ENCODE measurements at places on chromosomes 5 and 9.
A peak's percentile ranks its signal among the peaks of the same experiment; 100 is the strongest.

GRCh38 chr5:891837-892393 lies 686 bp downstream of the BRD9 start:
- DNase-seq: no peak

DNA sequence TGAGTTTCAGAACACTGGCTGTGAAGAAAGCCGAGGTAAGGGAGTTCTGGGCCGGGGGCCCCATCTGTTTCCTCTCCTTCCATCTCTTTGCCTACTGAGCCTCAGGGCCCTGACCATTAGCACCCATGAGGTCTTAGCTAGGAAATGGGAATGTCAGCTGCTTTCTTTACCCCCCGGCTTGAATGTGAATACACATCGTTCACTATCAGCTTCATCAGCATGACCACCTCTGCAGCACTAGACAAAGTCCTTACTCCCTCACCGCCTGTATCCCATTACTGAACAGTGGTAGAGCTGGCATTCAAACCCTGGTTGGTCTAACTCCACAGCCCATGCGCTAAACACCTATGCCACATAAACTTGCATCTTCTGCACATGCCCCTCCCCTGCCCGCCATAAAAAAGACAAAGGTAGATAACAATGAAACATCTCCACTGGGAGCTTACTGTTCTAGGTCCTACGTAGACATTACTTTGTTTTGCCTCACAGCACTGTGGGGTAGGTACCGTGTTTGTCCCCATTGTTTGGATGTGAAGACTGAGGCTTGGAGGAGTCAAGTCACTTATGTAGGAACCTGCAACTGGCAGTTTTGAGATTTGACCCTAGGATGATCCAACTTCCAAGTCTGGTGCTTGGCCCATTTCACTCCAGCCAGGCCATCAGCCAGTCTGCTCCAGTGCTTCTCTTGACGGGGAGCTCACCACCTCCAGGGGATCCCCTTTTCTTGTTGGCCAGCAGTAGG lies 93.3 kb downstream of the AMBP start:
- no peak for DNase-seq

- peak; percentile 16 for DNase-seq
Measured at GRCh38 chr5:154444556-154445421, 1.0 kb upstream of the SAP30L start.

DNA sequence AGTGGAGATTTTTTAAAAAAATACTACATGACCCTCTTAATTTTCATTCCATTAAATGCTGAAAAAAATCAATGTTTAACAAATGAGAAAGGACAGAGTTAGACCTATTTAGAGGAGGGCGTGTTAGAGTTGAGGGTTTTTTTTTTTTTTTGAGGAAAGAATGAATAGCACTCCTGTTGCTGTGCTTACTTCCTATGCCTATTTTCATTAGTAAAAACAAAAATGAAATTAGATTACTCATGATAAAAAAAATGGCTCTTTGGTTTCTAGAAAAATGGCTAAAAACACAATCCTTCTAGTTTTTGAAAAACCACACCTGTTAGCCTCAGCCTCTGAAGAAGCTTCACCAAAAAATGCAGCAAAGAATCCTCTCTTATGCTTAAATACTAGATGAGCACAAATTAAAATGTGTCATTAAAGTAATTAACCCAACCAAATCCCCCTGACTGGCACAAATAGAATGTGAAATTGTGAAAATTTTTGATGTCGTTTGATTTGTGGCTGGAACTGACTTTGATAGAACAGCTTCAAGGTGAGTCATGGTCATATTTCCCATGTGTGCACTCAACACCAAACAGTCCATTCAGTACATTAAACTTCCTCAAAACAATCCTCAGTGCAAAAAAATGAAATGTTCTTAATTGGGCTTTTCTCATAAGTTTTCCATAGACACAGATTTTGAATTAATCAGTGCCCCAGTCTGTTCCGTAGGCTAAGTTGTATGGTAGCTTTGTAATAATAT lies 98.0 kb downstream of the MACIR start:
- DNase-seq: no peak

- DNase-seq: no peak
Measured at GRCh38 chr5:15943487-15943886, 236.1 kb downstream of the MARCHF11 start.

- DNase-seq: peak; percentile 15
Measured at GRCh38 chr9:99103901-99104458, 933 bp upstream of the TGFBR1 start.

GRCh38 chr5:123124859-123125595 lies 36.0 kb downstream of the PRDM6 start:
- no peak for DNase-seq

GRCh38 chr5:73751254-73751914 lies 125.4 kb downstream of the ARHGEF28 start:
- DNase-seq: no peak

DNA sequence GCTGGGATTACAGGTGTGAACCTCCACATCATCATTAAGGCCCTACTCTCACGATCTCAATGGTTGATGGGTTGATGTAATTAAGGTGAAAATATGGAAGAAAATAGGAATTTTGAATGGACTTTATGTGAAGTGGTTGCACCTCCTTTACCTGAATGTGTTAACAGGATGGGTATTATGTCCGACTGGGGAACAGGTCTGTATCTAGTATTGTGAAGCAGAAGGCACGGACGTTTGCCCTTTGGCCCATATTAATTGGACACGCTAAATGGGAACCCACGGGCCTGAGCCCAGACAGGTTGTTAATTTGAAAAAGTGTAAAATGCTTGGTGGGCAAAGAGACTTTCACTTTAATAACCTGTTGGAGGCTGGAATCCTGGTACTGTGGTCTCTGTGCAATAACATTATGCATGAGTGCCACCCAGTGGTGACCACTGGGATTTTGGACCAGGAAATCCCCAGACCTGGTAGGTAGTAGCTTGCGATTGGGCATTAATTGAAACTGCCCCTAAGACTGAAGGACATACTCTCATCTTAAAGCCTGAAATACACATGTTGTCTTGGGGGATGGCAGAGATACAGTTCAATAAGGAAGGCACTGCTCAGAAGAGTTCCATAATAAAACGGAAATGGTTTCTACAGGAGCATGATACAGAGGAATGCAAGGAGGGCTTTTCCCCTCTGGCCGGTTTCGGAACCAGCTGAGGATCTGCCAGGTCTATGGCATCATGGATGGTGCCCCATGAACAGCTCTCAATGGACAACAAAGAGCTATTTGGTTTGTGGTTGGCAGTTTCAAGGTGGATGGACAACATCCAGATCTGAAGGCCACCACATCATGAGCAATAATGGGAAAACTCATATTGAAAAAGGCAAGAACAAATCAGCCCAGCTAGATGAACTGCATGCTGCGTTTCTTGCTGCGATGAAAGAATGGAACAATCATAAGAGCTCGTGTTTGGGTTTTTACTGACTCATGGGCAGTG lies 26.2 kb upstream of the BICD2 start:
- DNase-seq: peak; percentile 75

DNA sequence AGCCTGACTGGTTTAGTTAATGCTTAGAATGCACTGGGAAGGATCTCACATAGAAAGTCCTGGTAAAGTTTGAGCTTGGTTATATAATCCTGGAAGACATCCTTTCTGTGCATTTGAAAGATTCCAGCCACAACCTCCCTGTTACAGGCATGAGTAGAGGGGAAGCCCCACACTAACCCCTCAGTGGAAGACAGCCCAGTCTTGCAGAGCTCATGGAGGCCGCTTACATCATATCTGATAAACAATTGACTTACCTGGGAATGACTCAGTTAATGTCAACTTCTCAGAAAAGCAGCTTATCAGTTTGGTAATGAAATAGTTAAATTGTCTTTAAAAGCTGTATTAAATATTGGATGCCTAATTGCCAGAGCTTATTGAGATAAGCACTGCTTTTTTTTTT lies 28.1 kb upstream of the PDE8B start:
- no peak for DNase-seq

DNA sequence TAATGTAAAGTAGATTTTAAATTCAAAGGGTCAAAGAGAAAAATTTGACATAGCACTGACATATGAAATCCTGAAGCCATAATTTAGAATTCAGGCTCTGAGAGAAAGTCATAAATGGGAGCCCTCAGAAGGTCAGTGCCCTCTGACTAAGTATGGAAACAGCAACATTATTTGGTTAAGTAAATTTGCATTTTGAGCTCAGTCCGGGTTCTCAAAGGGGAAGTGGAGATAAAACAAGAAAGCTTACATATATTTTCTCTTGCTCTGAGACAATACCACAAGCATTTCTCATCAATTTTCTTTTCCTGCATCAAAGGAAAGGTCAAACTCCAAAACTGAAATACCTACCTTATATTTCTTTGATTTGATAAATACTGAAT lies 348.0 kb downstream of the SEMA5A start:
- DNase-seq: no peak

DNA sequence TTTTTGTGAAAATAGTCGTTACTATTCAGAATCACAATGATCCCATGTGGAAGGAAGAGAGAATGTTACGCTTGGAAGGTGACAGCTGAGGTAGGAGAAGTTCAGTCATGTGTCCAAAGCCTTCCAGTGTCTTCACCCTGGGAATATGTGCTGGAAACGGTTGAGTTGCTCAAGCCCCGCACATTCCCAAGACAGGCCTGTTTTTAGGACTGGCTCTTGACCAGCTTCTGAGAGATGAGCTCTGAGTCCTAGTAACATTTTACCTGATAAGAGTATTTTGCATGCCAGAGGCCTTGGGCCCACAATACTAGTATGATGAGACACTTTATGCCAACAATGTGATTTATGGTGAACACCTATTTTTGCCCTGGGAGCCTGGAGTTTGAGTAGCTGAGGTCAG lies 101.7 kb downstream of the LMNB1 start:
- DNase-seq: no peak

DNA sequence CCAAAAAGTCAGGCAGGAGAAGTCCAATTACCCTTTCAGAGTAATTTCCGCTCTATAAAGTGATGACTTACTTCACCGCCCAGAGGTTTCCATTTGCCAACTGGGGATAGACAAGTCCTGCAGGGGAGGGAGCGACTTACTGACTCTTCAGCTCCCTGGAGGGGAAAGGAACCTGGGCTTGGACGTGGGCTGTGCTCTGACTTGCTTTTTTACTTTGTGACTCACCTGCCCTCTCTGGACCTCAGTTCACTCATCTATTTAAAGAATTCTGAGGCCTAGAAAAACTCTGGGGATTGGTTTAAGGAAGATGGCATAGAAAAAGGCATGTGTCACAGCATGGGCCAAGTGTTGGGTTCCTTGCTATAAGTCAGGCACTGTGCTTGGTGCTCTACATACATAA lies 180.4 kb upstream of the TRIM32 start:
- no peak for DNase-seq

DNA sequence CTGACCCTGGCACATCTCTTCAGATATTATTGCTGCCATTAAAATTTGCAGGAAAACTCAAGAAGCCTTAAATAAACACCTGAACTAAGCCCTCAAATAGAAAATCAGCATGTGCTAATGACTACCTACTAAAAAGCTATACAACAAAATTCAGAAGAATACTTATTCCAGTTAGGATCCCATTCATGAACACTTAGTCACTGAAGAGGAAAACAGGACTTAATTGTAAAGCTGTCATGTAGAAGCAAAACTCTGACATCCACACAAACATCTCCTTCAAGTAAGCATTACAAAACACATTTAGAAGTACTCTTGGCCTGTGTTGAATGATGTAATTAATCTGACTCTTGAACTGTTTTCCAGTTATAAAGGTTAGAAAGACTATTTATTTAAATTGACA lies 19.9 kb downstream of the ELL2 start:
- no peak for DNase-seq

- DNase-seq: no peak
Measured at GRCh38 chr5:75465480-75465879, 45.9 kb downstream of the CERT1 start.

GRCh38 chr9:92965061-92965758 lies 17.9 kb downstream of the FGD3 start:
- peak; percentile 49 for DNase-seq

DNA sequence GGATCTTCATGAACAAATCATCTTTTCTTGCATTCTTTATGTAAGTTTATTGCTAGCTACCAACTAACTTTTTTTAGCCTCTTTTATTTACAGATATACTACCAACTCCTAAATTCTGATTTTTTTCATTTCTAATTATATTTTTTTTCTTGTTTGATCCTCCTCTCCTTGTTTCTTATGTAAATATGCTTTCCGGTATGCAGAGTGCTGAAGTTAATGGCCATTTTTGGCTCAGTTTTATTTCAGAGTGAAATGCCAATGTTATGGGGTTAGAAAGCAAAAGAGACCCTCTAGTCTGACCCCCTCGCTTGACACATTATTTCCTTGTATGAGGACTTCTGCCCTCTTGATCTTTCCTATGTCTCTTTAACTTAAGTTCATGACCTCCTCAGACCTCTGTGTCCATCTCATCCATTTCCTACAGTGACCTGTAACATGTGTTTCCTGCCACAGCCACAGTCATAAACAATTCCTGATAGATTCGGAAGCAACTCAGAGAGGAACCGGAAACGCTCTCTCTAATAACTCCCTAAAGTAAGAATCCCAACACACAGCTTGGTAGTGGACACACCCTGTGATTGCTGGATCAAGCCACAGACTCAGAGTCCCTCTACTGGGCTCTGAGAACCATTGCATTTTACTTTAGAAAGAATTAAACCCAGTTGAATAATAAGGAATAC lies 42.9 kb upstream of the AFAP1L1 start:
- DNase-seq: no peak

DNA sequence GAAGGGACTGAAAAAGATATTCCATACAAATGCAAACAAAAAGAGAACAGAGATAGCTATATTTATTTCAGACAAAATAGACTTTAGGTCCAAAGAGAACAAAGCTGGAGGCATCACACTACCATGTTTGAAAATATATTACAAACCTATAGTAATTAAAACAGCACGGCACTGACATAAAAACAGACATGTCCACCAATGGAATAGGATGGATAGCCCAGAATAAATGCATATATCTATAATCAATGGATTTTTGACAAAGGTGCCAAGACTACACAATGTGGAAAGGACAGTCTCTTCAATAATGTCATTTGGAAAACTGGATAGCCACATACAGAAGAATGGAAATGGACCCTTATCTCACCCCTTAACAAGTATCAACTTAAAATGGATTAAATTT lies 10.2 kb downstream of the PRKAA1 start:
- no peak for DNase-seq

DNA sequence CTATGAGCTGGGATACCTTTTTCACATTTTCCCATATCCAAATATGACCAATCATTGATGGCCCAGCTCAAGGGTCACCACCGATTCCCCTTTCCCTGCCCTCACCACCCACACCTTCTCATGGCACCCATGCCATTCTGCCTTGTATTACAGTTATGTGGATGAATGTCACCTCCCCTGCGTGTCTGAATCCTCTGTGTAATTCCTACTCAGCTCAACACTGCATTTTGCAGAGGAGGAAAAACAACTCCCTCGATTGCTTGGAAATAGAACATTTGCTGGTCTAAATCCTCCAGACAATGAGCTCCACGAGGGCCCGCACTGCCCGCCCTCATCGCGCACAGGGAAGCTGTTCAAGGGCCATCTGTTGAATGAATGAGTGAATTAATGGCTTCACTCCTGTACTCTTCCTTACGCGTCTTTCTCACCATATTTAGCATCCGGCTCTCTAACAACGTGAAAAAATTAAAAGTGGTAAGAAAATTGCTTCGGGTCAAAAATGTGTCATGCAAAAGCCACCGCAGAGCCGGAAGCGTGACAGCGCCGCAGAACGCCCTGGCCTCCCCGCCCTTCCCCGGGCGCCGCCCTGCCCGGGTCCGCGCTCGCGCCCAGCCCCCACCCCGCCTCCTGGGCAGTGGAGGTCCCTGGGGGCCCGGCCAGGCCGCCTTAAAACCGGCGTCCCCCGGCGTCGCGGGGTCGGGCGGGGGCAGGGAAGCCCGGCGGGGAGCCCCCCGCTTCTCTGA lies 704 bp downstream of the SUSD1 start:
- peak; percentile 74 for DNase-seq

GRCh38 chr5:126499853-126500342 lies 76.7 kb downstream of the GRAMD2B start:
- no peak for DNase-seq

- no peak for DNase-seq
Measured at GRCh38 chr5:156824800-156825199, 25.3 kb upstream of the PPP1R2B start.

All from left ventricle myocardium inferior (tissue), 1 donor.